Activated naive CD4-positive, alpha-beta T cell treated with anti-CD3 and anti-CD28 coated beads, Interleukin-2, amount 50 U/mL, for 16 hours (primary cell): ENCODE measurements at places on chromosomes 1 and 21.

- no peak for DNase-seq
Measured at GRCh38 chr1:19809044-19809750, 5.9 kb downstream of the RNF186 start.

DNA sequence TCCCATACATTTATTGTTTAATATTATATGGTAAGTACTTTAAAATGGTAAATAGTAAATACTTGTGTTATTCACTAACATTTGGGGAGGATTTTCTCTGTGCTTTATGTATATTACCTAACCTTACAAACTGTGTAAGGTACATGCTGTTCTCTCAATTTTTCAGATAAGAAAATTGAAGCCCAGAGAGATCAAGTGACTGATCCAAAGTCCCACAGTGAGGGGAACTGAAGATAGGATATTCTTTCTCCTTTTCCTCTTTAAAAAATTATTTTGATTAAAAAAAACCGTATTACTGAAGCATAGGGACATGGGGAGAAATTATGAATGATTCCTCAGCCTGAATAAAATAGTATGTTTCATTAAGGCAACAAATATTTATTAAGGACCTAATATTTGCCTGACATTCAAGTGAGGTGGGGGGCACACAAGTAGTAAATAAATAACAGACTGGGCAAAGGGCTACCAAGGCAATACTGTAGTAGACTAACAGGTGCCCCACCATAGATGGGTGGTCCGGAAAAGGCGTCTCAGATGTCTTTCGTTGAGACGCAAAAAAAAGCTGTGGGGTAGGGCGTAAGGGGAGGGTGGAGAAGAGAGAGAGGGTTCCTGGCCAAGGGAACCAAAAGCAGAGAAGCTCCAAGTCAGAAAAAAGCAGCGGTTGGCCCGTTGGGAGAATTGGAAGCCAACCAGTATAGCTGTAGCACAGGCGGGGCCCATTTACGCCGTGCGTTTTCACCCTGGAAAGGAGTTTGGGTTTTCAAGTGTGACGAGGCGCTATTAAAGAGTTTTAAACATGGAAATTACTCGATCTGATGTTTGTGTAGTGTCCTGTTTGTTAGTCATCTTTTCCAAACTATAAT lies 944 bp upstream of the AGO3 start:
- DNase-seq, result peak; percentile 48

DNA sequence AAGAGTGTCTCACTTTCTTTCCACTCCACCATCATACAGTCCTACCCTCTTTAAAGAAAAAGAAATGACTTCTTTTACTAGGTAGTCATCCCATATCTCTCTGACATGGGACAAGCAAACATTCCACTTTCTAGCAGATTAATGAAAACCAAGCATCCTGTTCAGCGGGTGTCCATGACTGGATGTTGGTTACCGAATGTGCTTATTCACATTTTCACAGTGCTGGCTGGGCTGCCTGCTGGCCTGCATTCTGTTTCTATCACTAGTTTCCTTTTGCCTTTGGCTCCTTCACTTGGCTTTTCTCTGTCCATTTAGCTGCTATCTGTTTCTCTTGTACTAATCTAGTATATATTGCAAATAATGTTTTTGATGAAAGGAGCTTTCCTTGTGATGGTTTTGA lies 598.4 kb downstream of the RWDD3 start:
- no peak for DNase-seq

DNA sequence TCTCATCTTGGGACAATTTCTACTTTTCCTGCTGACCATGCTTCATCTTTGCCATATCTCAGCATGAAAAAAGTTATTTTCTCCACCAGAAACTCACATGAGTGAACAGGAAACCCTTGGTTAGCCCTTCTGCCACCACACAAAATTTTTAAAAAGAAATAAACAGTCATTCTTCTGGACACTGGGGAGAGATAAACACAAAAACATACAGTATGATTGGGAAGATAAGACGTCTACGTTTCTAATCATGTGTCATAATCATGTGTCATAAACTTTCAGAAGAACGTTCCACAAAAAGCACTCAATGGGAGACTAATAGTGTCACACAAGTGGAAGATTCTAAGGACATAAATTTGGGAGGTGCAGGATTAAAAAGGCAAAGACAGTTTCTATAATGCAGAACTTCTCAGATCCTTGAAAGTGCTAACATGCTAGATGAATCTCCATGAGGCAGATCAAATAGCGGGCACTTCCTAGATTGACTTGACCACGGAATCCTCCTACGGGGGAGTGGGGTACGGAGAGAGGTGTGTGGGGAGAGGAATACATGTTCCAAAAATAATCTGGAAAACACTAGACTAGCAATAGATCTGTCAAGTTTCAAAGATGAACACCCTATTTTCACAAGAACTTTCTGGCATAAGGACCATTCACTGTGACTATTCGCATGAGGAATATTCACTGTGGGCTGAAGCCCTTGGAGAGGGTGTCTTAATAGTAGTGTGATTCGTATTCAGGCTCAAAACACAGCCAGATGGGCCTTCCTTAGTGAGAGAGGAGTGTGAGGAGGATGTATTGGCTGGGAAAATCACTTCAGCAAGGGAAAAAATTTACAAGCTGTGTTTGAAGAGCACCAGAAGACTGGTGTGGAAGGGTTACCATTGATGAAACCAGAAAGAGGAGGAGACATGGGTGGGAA lies 206.7 kb downstream of the SETD4 start:
- no peak for DNase-seq
